T-cell (primary cell): ENCODE measurements at places on chromosomes 7 and 10.

DNA sequence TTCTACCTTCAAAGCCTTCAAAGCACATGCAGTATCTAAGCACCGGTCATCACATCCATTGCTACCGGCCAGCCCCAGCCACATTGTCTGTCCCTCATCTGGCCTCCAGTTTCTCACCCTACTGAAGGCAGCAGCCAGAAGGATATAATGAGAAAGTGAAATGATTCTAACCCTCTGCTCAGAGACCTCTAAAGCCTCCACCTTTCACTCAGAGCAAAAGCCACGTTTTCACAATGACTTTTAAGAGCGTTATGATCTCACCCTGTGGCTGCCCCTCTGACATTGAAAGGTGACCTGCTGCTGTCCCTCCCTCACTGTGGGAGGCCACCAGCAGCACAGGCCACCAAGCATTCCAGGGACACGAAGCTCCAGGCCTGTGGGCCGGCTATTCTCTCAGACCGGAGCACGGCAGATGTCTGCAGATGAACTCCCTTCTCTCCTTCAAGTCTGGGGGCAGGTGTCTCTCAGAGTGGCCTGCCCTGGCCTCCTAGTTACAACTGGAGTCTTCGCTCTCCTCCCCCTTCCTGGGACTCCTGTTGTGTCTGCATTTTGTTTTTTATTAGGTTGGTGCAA lies 94.9 kb upstream of the EEPD1 start:
- H3K27ac ChIP-seq, result no peak overlapping the region
- DNase-seq, result no peak
- H3K36me3 ChIP-seq, result no peaks in the 10 kb centered on the region
- H3K4me3 ChIP-seq, result no peak overlapping the region
- no peaks in the 10 kb centered on the region for H3K4me1 ChIP-seq

DNA sequence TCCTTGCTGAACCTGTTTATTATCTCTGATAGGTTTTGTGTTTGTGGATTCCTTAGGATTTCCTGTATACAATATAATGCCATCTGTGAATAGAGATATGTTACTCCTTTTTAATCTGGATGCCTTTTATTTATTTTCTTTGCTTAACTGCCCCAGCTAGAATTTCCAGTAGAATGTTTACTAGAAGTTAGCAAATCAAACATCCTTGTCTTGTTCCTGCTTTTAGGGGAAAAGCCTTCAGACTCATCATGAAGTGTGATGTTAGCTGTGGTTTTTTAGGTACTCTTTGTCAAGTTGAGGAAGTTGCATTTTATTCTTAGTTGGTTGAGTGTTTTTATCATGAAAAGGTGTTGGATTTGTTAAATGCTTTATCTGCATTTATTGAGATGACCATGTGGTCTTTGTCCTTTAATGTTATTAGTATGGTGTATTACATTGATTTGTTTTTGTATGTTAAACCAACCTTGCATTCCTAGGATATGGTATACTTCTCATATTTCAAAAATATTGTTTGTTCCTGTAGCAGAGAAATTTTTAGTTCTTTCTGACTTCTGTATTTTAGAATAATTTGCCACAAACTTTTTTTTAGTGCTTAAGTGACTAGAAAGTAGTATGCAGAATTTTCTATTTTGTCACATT lies 24.3 kb downstream of the PPP2R2D start:
- H3K4me1 ChIP-seq, result peaks cover 14% of the 10 kb centered on the region
- H3K4me3 ChIP-seq, result no peak overlapping the region
- no peak for DNase-seq
- H3K27ac ChIP-seq, result no peak overlapping the region

GRCh38 chr10:15821046-15821683 lies 39.1 kb downstream of the MINDY3 start:
- H3K36me3 ChIP-seq, result peaks cover 2% of the 10 kb centered on the region
- no peak for DNase-seq
- no peaks in the 10 kb centered on the region for H3K4me1 ChIP-seq
- no peaks in the 10 kb centered on the region for H3K27me3 ChIP-seq

GRCh38 chr10:14995964-14996565 lies 36.9 kb downstream of the MEIG1 start:
- H3K27ac ChIP-seq, result no peak overlapping the region
- H3K27me3 ChIP-seq, result peaks cover 4% of the 10 kb centered on the region
- H3K4me1 ChIP-seq, result no peaks in the 10 kb centered on the region
- DNase-seq, result no peak
